ENCODE measurements at places on chromosomes 12 and 14.

DNA sequence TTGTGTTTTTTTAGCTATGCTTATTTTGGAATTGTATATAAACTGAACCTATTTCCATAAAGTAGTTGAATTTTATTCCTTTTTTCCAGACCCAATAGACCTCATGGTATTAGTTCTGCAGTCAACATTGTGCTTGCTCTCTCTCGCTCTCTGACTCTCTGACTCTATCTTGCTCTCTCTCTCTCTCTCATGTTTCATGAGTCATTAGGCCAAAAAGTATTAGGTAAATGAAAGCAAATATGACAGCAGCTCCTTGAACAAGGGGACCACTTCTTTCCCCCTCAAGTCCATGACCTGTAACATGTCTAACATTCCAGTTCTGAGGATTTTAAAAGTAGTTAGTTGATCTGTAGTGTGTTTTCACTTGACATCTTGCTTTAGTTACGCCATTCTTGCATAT is 14.0 kb upstream of the C12orf71 start:
- no peak for DNase-seq

GRCh38 chr14:79967001-79967400 is 244.3 kb downstream of the DIO2 start:
- DNase-seq = no peak

DNA sequence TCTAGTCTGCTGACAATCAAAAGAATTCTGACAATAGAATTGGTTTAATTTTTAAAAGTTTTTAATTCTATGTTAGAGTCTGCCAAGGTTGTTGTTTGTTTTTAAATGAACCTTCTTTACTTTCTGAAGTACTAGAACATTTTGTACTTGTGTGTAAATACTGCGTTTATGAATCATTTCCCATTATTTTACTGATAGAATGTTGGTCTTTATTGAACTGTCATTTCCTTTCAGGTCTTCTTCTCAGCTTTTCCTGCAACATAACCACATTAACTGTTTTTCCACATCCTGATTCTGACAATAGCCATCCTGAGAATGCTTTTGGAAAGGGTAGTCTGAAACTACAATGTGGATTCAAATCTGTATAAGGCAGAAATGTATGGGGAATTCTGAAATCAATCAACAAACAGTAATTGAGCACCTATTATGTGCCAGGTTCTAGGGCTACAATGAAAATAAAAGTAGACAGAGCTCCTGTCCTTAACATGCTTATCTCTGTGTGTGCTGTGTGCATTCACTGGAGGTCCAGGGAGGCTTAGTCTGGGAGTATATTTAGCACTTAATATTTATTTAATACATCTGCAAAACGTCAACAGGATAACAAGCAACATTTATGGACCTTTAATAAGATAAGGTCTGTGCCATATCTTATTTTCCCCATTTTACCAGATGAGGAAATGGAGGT is 73.1 kb upstream of the SLC38A2 start:
- no peak for DNase-seq

GRCh38 chr12:69508091-69508490 is 37.9 kb downstream of the FRS2 start:
- DNase-seq = no peak

GRCh38 chr14:79480212-79480611 is 731.1 kb downstream of the DIO2 start:
- no peak for DNase-seq

GRCh38 chr12:80861641-80862378 is 75.9 kb downstream of the LIN7A start:
- no peak for DNase-seq

DNA sequence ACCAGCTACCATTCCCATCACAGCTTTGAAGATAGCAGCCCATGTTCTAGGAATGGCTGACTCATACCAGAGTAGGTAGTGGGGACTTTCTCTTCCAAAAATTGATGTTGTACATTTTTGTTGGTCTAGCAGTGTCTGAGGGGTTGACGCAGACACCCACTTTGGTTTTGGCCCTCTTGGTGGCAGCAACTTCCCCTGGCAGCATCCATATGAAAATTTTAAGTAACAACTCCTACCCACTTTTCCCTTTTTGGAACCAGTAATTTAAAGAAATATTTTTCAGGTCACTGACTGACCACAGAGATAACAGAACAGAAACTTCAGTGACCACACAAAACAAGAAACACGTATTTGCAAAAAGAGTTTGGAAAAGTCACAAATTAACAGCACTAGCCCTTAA is 162.0 kb upstream of the TMCC3 start:
- DNase-seq = no peak

DNA sequence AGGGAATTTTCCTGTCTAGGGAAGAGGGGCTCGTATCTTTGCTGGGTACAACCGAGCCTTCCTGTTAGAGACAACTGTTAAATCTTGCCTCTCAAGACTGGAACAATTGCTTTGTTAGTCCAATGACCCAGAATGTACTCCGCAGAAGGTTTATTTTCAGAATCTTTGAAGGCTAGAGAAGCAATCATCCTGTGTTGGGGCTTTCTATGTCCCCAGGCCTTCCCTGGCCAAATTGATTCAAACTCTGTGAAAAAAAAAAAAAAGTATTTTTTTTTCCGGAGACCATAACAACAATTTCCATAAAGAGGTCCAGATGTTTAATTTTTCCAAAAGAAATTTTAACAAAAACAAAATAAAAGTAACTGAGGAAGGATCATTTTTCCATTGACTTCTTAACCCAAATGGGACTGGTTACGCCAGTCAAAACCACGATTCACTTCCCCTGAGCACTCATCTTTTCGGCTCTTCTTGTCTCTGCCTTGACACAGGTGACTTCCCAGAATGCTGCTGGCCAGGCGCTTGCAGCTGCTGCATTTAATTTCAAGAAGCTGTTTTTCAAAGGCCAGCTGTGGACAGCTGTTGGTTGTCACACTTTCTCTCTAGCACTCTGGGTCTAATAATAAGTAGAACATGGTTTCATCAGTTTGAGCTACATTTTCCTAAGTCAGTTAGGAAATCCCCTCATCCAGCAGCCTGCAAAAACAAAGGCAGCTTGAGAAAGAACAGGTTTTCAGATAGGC is 81.6 kb upstream of the MANSC4 start:
- no peak for DNase-seq

- no peak for DNase-seq
Observed at GRCh38 chr14:101032433-101032832, 128.9 kb upstream of the RTL1 start.

- no peak for DNase-seq
Observed at GRCh38 chr14:104431929-104432541, 147.5 kb upstream of the C14orf180 start.

- no peak for DNase-seq
Observed at GRCh38 chr12:114697741-114698565, 14.0 kb upstream of the TBX3 start.

DNA sequence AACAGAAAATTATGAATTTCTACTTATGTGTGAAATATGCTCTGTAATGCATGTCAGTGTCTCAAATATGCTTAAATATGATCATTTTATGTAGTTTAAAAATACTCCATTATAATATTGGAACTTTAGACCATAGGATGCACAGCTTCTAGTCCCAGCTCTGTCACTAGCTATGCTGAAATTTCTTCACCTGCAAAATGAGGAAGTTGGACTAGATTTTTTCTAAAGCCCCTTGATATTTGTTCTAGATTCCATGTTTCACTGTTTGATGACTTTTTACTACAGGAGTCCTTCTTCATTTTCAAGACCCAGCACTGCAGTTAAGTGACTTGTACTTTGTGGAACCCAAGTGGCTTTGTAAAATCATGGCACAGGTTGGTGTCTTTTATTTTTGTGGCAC is 90.1 kb downstream of the LRRK2 start:
- no peak for DNase-seq

DNA sequence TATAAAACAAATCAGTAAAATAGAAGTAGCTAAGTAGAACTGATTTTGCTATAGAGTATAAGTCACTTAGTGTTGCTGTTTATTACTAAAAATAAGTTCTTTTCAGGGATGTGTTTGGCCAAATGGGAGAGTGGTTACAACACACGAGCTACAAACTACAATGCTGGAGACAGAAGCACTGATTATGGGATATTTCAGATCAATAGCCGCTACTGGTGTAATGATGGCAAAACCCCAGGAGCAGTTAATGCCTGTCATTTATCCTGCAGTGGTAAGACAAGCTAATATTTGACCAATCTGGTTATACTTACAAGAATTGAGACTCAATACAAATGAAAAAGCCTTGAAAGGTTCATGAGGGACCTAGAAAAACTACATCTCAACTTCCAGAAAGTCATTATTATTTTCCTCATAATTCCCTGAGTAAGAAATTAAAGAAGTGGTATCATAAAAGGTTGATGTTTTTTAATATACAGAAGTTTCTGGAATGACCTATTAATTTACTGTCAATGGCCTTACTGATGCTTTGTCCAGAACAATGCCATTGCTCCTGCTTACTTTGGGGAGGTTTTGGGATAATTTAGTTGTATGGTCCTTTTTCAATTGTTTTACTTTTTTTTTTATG is 1.9 kb downstream of the LYZ start:
- DNase-seq = no peak

DNA sequence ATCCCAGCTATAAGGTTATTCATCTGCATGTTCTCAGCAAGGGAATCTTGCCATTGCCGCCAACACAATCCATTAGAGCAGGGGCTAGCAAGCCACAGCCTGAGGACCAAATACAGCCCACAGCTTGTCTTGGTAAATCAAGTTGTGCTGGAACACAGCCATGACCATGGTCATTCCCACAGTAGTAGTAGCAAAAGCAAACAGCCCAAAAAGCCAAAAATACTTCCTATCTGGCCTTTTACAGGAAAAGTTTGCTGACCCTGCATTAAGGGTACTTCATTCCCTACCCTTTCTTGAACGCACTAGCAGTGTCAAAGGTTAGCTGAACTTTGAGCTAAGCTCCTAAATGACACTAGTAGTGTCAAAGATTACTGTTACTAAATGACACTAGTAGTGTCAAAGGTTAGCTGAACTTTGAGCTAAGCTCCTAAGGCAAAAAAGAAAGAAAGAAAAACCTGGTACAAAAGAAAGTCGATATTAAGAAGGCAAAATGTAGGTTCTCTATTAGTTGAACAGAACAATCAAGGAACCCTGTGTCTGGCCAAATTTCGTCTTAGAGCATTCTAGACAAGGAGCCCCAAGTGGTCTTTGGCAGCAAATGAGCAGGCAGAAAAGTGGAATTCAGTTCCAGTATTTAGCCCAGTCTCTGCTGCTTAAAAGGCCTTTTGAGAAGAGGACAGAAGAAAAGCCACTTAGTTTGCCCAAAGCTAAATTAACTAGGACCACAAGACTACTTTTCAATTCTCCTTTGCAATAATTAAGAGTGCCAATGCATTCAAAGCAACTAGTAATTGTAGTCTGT is 67.7 kb downstream of the NT5DC3 start:
- DNase-seq = no peak

DNA sequence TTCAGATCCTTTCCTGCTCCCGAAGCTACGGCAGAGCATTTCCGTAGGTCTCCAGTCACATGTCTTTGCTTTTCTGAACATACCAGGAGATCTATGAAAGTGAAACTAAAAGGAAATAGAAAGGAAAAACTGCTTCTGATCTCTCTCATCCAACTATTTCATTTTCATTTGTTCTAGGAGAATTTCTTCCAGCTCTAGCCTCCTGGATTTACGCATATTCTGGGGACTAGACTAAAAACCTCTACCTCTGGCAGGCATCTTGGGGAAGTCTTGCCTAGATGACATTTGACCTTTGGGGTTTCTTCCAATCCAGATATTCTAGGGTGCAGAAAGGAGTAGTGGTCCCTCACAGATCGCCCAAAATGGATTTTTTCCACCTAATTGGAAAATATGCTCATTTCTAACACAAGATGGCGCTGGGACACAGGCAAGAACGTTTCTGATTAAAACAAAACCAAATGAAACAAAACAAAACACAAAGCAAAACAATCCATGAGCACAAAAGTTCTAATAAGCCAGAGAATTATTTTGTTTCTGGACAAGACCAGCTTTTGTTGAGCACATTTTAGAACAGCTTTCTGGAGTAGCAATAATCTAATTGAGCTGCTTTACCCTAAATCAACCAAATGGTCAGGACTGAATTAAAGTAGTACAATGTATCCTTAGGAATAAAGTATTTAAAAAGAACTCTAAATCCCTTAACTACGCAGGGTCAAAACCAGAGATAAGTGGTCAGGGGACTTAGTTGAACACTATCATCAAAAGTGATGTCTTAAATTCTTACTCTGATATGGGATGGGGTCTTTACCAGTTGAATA is 12.3 kb upstream of the PARP11 start:
- peak; percentile 71 for DNase-seq

GRCh38 chr14:103103461-103104388 is 9.2 kb downstream of the EXOC3L4 start:
- DNase-seq = no peak

GRCh38 chr12:49332441-49332861 is 4.5 kb downstream of the C1QL4 start:
- no peak for DNase-seq

GRCh38 chr14:76924371-76925096 is 98.3 kb downstream of the LRRC74A start:
- DNase-seq = peak; percentile 75

DNA sequence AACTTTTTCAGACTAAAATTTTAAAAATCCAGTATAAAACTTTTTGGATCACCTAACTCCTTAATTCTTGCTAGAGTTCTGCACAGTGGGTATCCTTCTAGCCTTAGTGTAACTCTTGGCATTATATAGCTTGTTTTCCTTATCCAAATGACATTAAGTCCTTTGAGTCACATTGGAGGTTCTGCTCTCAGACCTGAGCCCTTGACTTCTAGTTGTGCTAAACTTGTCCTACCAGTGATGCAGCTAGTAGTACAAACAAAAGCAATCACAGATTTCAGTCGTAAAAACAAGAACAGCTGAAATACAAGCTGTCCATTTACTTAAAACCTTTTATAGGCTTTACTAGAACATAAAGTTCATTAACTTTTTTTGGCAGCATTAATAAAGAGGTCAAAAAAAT is 10.5 kb downstream of the ZBTB1 start:
- DNase-seq = no peak

DNA sequence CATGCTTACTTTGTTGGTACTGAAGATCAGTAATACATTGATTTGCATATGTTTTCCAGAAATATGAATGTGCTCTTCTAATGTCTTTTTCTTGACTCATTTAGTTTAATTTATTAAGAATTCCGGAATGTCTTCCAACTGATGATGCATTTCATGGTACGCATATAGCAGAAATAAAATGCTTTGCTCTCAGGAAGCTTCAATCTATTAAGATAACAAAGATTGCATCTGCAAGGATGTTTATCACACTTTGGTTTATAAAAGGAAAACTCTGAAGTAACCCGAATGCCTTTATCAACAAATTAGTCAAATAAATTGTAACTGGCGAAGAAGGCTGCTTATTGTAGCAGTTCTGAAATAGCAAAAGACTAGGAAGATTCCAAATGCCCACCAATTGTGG is 166.4 kb upstream of the LMNTD1 start:
- no peak for DNase-seq

- DNase-seq = no peak
Observed at GRCh38 chr12:59734371-59734770, 138.5 kb downstream of the SLC16A7 start.

GRCh38 chr14:102126807-102127455 is 12.8 kb upstream of the WDR20 start:
- DNase-seq = no peak

GRCh38 chr14:102893452-102893851 is 29.0 kb upstream of the AMN start:
- DNase-seq = no peak

All from CD4-positive, alpha-beta T cell treated with Interleukin-15 for 4 hours (primary cell).